ENCODE measurements at places on chromosomes 4 and X.

DNA sequence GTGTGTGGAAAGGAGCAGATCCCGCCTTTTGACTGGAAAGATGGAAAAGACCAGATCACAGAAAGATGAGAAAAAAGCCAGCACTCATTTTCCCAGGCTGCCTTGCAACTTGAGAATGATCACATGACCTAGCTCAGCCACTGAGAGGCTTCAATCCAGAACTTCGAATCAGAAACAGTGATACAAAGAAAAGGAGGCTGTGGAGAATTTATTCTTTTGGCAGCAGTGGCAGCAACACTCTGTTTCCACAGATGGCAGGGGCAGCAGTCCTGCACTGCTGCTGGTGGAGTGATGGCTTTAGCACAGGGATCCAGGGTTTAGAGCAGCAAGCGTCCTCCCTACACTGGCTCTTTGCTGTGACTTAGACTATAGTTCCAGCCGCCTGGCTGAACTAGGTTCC lies 77.8 kb upstream of the SH3RF1 start:
- DNase-seq = no peak

- DNase-seq = no peak
Observed at GRCh38 chrX:28581522-28581921, 5.7 kb upstream of the IL1RAPL1 start.

DNA sequence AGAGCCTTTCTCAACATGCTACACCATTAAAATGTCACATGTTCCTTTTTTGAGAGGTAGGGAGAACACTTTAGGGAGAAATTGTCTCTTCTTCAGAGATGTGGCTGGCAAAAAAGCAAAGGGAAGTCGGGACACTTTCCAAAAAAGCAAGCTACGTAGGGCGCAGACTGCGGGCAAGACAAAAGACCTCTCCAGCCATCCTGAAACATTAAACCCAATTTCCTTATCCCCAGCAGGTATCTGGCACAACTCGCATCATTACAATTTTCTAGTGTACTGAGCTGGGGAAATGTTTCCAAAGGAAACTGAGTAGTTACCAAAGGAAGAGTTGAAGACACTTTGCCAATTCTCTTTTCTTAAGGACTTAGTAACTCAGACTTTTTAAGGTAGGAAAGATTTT lies 116.0 kb downstream of the PACRGL start:
- no peak for DNase-seq

DNA sequence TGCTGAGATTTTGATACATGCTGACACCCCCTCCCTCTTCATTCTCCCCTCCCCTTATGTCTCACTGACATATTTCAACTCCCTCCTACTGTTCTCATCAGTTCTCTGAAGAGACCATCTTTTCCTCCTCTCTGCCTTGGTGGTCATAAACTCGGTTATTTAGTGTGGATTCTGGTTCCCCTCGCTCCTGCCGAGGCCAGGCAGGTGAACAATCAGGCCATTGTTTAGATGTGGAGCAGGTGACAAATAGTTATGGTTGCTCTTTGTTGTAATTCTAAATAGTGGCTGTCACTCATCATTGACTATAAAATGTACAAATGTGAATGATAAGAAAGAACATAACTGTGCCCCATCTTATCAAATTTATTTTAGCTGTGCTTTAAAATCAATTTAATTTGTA lies 324.6 kb downstream of the BCOR start:
- DNase-seq = no peak

DNA sequence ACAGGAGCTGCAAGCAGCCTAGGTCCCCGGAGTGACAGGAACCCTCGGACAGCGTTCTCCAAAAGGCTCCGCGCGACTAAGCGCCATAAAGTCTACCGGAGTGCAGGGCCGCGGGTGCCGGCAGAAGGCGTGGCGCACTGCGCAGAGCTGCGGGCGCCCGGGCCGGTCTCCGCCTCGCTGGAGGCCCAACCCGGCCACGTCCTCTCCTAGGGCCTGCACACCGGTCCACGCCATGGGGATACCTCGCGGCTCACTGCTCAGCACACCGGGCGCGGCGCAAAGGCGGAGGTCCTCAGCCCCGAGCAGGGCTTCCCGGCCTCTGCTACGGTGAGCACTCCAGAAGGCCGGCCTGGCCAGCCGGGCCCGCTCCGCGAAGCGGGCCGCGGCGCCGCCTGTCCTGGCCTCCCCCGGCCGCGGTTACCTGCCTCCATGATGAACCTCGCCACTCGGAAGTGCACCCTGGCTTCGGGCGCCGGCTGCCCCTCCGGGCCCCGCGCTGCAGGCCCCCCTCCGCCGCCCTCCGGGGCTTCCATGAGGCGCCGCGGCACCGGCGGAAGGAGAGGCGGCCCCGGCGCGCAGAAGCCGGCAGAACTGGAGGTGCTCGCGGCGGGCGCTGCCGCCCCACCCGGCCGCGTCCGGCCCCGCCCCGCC lies at the start of gene CCNQ:
TSS of gene CCNQ (minus strand) at position 599 of the 651 bp plus-strand sequence. CDS start at position 533, 66 bp downstream.
- no peak for DNase-seq

Data from omental fat pad (tissue), 4 donors.